Purkinje cell (primary cell): ENCODE measurements at places on chromosomes 5 and 9. TPM values are rescaled to one million over a fixed set of nuclear protein-coding genes. Genes with fewer than 3 reads are reported as not detected.

SNX24 gene
- 25.3 and 25.9 TPM in 2 replicates for polyA plus RNA-seq

TSSK1B gene
- polyA plus RNA-seq, result not detected in 2 replicates

CDC20B gene
- 0.21 TPM in 1 of 2 replicates, not detected in the other for polyA plus RNA-seq

FGF1 gene
- 4.4 and 14.2 TPM in 2 replicates for polyA plus RNA-seq

FOXD4L4 gene
- polyA plus RNA-seq, result not detected in 2 replicates

PPP2R2B gene
- polyA plus RNA-seq, result 115 and 131 TPM in 2 replicates

NUTM2F gene
- not detected in 2 replicates for polyA plus RNA-seq

NXNL2 gene
- polyA plus RNA-seq, result 0.17 TPM in 1 of 2 replicates, not detected in the other

SLC6A3 gene
- not detected in 2 replicates for polyA plus RNA-seq

TRIP13 gene
- 5.2 TPM in 1 of 2 replicates, not detected in the other for polyA plus RNA-seq

LVRN gene
- not detected in 2 replicates for polyA plus RNA-seq

GFI1B gene
- polyA plus RNA-seq, result not detected in 2 replicates

ZBTB34 gene
- 4.3 and 5.2 TPM in 2 replicates for polyA plus RNA-seq

HINT2 gene
- 14.5 and 34.4 TPM in 2 replicates for polyA plus RNA-seq

CARD9 gene
- not detected in 2 replicates for polyA plus RNA-seq

SLCO6A1 gene
- not detected in 2 replicates for polyA plus RNA-seq

NEURL1B gene
- not detected in 2 replicates for polyA plus RNA-seq

TRMT10B gene
- 4.8 and 13.4 TPM in 2 replicates for polyA plus RNA-seq

PCDHB4 gene
- 6.0 and 16.8 TPM in 2 replicates for polyA plus RNA-seq

PCDHGB2 gene
- polyA plus RNA-seq, result 0.08 and 2.9 TPM in 2 replicates

EFNA5 gene
- 28.3 and 33.8 TPM in 2 replicates for polyA plus RNA-seq

CER1 gene
- polyA plus RNA-seq, result not detected in 2 replicates

PPP3R2 gene
- 0.31 TPM in 1 of 2 replicates, not detected in the other for polyA plus RNA-seq

ADRA1B gene
- not detected in 2 replicates for polyA plus RNA-seq

OR1J2 gene
- not detected in 2 replicates for polyA plus RNA-seq

ZNF474 gene
- not detected in 2 replicates for polyA plus RNA-seq

EPB41L4B gene
- 0.90 and 4.4 TPM in 2 replicates for polyA plus RNA-seq

PDE6A gene
- not detected in 2 replicates for polyA plus RNA-seq
